RCC 7860 (cell line): ENCODE measurements at places on chromosomes 2 and 18.

DNA sequence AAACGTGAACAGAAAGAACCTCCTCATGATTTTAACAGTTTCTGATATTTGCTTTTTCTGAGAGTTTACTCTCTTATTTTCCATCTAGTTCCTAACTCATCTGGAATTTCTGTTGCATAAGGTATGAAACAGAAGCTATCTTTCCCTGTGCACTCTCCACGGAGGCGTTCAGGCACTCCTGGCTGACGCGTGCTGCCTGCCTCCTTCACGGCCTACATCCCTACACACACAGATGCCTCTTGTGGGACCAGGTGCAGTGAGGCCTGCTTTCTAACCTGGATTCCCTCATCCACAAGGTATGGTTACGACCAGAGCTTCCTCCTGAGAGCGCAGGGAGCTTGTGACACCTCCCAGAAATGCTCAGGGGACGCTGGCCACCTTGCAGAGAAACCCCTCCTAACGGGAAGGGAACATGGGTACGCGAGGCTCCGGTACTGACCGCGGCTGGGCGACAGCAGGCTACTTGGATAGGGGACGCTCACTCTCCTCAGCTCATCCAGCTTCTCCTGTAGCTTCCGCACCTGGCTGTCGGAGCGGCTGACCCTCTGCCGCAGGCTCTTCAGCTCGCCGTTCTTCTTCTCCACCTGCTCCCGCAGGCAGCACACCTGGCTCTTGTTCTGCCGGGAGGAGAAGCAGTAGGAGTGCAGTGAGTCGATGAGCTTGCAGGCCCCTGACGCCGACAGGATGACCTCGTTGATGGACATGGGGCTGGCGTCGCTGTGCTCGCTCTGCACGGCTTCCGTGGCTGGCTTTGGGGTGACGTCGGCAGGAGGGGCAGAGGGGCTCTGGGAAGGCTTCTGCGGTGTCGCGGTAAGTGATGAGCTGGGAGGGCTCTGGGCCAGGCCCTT is 4.3 kb downstream of the THAP4 start:
- no peak for DNase-seq

DNA sequence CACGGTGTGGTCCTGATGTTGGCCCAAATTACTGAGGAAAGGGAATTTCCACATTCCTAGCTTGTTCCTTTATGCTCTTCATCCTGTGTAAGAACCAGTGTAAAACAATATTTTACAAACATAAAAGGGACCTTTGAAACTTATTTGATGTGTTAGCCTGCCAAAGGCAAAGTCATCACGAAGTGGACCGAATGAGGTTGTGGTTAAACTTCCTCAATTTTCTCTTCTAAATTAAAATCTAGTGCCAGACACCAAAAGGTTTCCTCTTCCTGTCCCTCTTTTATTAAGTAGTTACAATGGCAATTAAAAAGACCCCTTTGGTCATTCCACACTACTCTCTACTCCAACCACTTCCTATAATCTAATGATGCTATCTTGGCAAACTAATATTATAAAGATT is 279.8 kb downstream of the AFF3 start:
- DNase-seq, result no peak

DNA sequence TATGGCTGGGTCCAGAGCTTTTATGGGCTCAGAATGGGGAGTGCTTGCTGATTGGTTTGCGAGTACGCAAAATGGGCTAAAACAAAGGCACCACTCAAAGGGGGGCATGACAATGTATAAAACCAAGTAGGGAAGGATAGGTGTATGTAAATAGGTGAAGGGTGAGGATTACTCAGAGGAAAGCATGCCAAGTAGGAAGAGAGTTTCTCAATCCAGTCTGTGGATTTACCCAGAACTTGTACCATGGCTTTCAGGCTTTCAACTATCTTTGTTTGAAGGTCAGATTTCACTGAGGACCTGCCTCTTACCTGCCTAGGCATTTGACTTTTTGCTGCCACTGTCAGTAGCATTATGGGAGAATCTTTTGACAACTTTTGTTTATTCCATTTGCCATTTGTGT is 92.3 kb downstream of the RAB3GAP1 start:
- DNase-seq, result no peak

- no peak for DNase-seq
Measured at GRCh38 chr2:160125828-160126227, 63.4 kb upstream of the PLA2R1 start.

DNA sequence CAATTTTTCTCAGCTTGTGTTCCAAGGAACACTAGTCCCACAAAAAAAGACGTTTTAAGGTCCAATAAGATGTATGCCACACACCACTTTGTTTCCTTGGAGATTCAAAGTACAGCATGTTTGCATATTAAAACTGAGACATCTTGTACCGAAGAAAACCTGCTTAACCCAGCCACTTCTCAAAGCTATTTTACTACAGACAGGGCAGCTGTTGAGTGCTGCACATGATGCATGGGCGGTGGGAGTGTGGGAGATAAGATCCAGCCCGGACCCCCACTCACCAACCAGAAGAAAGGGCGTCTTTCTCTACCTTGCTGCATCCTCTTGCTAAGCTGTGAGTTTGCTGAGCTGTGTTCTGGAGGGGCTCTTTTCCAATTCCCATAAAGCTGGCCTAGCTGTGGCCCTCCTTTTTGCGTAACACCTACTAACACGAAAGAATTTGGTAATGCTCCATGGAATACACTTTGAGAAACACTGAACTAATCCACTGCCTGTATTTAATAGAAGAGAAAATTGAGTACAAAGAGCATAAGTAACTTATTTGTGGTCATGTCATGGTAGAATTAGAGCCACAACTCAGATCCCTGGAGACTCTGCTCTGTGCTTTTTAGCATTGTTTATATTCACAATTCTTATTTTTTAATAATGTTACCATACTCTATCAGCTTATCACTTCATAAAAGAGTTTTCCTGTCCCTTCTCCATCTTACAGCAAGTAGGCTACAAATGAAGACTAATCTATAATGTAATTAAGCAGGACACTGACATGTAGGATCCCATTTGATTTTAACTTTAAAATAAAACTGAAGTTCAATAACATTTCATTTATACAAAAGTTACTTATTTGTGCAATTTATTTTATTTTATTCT is 90.0 kb downstream of the PLEKHM3 start:
- DNase-seq, result no peak

- peak; percentile 54 for DNase-seq
Measured at GRCh38 chr2:42974721-42975717, 182.6 kb upstream of the HAAO start.

DNA sequence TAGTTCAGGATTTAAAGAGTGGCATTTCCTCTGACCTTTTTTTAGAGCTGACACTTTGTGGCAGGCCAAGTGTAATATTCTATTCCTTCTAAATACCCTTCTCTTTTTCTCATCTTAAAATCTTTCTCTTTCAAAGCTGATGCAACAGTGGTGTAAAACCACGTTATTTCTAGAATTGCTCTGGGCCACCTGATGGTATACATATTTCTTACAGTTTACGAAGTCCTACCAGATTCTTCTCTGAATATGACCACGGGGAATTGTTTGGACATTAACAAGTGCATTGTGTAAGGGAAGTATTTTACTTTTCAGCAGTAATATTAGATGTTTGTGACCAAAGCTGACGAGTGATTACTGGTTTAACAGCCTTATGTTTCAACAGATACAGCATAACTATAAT is 109.9 kb downstream of the PTPRM start:
- no peak for DNase-seq

- peak; percentile 82 for DNase-seq
Measured at GRCh38 chr2:238379096-238379810, 47.5 kb upstream of the ASB1 start.

GRCh38 chr18:31206787-31207381 is 44.2 kb upstream of the DSC1 start:
- DNase-seq, result peak; percentile 95

DNA sequence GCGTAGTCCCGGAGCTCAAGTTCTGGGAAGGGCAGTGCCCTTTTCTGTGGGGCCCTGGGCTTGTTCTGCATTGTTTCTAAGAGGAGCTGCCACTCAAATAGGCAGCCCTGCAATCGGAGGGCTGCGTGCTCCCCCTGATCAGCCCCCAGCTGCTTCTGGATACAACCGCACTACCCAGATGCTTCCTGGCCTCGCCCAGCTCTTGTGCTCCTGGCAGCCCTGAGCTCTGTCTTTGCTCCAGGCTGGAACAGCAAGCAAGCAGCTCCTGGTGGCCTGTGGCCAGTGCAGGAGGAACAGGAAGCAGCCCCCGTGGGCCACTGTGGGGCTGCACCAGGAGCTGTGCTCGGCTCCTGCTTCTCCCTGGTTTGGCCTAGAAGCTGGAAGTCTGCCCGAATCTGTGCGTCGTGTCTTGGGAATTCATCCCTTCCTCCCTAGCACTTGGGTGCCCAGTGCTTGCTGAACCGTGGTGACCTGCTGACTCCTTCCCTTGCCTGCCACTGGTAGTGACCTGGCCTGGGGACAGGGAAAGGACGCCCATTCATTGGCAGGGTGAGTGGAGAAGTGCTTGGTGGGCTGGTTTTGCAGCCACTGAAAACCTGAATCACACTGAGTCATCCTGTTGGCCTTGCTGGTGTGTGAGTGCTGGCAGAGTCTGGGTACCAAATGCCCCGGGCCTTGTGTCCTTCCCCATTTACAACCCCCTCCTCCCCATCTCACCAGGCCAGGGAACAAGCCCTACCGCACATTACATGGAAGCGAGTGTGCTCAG is 27.3 kb upstream of the NTSR2 start:
- DNase-seq, result peak; percentile 100

DNA sequence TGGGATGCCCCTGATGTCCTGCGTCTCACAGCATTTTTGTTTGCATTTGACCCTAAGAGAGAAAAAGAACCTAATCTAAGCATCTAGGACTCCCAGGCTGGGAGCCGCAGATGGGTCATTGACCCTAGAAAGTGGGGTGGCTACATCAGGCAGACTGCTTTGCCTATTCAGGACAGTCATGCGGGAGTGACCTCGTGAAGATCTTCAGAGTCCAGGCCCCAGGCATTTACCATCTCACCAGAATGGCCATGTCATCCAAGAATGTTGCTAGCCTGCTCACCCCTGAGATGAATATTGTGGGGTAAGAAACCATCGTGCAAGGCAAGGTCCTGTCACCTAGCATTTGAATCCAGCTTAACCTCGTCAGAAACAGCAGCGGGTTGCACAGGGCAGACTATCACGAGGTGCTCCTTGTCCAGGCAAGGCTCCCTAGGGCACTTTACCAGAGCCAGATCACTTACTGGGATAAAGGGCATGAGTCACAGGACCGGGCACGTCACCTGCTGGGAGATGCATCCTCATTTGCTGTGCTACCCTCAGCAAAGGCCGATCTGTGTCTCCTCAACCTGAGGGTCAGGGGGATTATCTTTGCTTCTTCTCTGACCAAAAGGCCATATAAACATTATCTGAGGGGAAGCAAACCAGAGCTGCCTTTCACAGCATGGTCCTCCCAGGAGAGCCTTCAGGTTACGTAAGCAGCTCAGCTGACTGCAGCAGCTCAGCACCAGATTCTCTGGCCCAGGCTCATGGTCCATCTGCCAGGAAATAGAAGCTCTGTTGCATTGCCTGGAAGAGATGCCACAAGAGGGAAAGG is 162.3 kb downstream of the ACKR3 start:
- DNase-seq, result peak; percentile 62

- DNase-seq, result peak; percentile 66
Measured at GRCh38 chr18:61528961-61529360, 195.7 kb downstream of the CDH20 start.

- no peak for DNase-seq
Measured at GRCh38 chr2:68423966-68424650, 43.0 kb downstream of the FBXO48 start.

GRCh38 chr2:197011801-197012641 is 85.5 kb upstream of the PGAP1 start:
- DNase-seq, result peak; percentile 49

DNA sequence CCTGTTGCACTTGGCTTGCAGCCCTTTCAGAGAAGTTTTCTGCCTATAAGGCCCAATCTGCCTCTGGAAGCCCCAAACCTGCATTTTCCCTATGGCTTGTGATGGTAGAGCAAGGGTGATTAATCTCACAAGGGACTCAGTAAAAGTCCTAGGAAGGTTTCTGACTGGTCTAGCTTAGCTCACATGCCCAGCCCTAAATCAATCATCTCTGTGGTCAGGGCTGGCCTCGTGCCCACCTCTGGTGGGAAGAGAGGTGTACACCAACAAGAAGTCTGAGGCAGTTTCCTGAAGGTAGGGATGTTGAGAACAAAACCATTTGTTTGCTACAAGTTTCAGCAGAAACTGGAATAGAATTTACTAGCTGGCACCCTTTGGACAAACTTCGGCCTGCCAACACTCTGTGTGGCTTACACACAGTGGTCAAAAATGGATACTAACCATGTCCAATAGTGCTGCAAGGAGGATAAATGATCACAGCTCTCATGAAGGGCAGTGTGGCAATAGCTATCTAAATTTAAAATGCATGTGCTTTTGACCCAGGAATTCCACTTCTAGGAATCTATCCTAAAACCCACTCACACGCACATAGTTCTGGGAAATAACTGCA is 96.4 kb downstream of the EN1 start:
- DNase-seq, result no peak

GRCh38 chr2:241570961-241571581 is 12.5 kb downstream of the BOK start:
- no peak for DNase-seq

GRCh38 chr2:219571311-219572236 is at the start of gene OBSL1:
Gene OBSL1, minus strand, starts transcription at chr2:219571539. Its CDS starts 307 bp downstream, at chr2:219571232.
- DNase-seq, result peak; percentile 43

- peak; percentile 23 for DNase-seq
Measured at GRCh38 chr2:8154270-8154669, 527.6 kb upstream of the ID2 start.

DNA sequence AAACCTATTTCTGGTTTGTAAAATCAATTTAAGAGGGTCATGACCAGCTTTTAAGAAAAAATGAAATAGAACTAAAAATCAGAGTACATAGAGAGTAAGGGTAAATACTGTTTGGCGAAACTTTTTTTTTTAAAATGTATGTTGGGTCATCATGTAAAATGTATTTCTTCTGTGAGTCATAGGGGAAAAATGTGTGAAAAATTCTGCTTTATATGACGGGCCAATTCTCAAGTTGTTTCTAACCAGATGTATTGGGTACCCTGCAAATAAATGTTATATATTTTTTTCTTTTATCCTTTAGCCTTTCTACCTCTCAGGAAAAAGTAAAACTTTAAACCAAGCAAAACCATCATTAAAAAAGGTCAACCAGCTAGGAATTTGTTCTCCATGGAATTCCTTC is 13.9 kb downstream of the AFTPH start:
- no peak for DNase-seq

- DNase-seq, result no peak
Measured at GRCh38 chr2:151640087-151640486, 94.2 kb downstream of the NEB start.

GRCh38 chr2:120897399-120897798 is 161.7 kb downstream of the GLI2 start:
- no peak for DNase-seq

DNA sequence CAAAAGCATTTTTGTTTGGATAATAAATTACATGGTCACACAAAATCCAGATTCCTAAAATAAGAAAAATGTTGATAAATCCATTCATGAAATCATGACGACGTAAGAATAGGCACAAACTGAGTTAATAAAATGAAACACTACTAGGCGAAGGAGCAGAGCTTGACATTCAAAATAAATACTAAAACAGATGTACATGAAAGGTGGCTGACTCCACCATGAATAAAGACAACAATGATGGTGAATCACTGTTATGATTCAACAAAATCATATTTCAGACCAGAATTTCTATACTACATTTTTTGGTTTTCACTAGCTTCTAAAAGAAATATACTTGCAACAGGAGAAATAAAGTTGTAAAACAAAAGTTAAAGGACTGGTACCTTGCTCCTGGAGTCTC is 122.0 kb upstream of the RNU4ATAC start:
- no peak for DNase-seq
